ENCODE measurements at places on chromosomes 12 and 14. TPM values are rescaled to one million over a fixed set of nuclear protein-coding genes. Genes with fewer than 3 reads are reported as not detected.

The NRXN3 gene
- 0.74 TPM for total RNA-seq

The LRCOL1 gene
- not detected for total RNA-seq

The SVOP gene
- total RNA-seq, result not detected

The ACSS3 gene
- not detected for total RNA-seq

The IL22 gene
- total RNA-seq, result not detected

The GCH1 gene
- total RNA-seq, result 3.0 TPM

The OR10G3 gene
- total RNA-seq, result not detected

The CRIP1 gene
- total RNA-seq, result 1,923 TPM

The MAP3K9 gene
- 6.1 TPM for total RNA-seq

The TAS2R13 gene
- total RNA-seq, result not detected

The RNASE7 gene
- total RNA-seq, result not detected

The LRFN5 gene
- total RNA-seq, result not detected

The ITPR2 gene
- 3.3 TPM for total RNA-seq

The SLC6A15 gene
- total RNA-seq, result 4.7 TPM

The PIANP gene
- 0.97 TPM for total RNA-seq

The UBE3B gene
- total RNA-seq, result 14.6 TPM

Data from A549 treated with GW870086 at 1 μM for 4 hours (cell line).